ENCODE measurements at places on chromosomes 11 and 22.

- H3K4me1 ChIP-seq = no peaks in the 10 kb centered on the region
- H3K27ac ChIP-seq = no peak overlapping the region
- H3K4me3 ChIP-seq = no peak overlapping the region
- H3K36me3 ChIP-seq = no peaks in the 10 kb centered on the region
- no peaks in the 10 kb centered on the region for H3K27me3 ChIP-seq
- no peak for DNase-seq
Measured at GRCh38 chr11:40819230-40819629, 640.2 kb downstream of the LRRC4C start.

DNA sequence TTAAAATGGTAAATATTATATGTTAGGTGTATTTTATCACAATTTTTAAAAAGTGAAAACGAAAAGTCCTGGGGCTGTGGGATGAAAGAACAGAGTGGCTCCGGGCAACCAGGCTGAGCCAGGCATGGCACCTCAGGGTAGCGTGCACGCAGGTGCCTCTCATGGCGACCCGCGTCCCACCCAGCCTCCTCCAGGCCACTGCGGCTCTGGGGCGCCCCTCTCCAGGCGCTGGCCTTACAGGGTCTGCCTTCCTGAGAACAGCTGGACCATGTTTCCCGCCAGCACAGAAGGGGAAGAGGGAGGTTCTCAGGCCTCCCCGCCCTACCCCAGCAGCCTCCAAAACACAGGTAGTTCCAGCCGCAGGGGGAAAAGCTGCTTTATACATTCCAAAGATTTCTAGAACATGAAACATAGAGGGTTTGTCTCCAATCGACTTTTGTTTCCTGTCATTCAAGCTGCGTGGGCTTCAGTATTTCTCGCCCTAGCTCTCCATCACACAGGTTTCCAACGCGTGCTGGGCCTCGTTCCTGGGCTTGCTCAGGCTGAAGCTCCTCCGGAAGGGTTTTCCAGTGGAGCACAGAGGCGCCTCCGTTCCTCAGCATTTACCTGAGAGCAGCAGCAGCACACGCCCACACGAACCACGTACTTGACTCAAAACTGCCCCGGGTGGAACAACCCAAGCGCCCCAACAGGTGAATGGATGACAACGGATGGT is 10.5 kb downstream of the EHD1 start:
- H3K27me3 ChIP-seq = peaks cover 1% of the 10 kb centered on the region
- peaks cover 89% of the 10 kb centered on the region for H3K4me1 ChIP-seq

DNA sequence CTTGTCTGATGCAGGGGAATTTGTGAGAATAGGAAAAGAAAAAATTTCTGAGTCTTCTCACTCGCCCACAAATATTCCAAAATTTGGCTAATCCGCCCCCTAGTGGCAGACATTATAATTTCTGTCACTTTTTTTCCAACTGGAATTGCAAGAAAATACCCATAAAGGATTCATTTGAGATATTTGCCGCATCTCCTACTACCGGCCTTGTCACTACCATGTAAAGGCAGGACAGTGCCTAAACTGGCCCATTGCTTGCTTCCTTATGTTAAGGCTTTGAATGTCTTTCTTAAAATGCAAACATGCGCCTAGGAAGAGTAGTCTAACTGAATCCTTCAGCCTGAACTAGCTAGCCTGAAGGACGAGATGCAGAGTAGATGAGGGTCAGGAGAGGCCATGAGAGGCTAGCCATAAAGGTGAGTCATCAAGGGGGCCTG is 9.3 kb upstream of the CEP295 start:
- no peak overlapping the region for H3K4me3 ChIP-seq
- H3K27ac ChIP-seq = no peak overlapping the region
- no peaks in the 10 kb centered on the region for H3K36me3 ChIP-seq
- peaks cover 6% of the 10 kb centered on the region for H3K4me1 ChIP-seq

GRCh38 chr11:117010808-117011540 is 87.3 kb downstream of the SIK3 start:
- peaks cover 3% of the 10 kb centered on the region for H3K27me3 ChIP-seq
- DNase-seq = peak; percentile 98
- peaks cover 32% of the 10 kb centered on the region for H3K4me1 ChIP-seq
- peak overlapping the region; percentile 51 for H3K27ac ChIP-seq
- H3K36me3 ChIP-seq = no peaks in the 10 kb centered on the region

DNA sequence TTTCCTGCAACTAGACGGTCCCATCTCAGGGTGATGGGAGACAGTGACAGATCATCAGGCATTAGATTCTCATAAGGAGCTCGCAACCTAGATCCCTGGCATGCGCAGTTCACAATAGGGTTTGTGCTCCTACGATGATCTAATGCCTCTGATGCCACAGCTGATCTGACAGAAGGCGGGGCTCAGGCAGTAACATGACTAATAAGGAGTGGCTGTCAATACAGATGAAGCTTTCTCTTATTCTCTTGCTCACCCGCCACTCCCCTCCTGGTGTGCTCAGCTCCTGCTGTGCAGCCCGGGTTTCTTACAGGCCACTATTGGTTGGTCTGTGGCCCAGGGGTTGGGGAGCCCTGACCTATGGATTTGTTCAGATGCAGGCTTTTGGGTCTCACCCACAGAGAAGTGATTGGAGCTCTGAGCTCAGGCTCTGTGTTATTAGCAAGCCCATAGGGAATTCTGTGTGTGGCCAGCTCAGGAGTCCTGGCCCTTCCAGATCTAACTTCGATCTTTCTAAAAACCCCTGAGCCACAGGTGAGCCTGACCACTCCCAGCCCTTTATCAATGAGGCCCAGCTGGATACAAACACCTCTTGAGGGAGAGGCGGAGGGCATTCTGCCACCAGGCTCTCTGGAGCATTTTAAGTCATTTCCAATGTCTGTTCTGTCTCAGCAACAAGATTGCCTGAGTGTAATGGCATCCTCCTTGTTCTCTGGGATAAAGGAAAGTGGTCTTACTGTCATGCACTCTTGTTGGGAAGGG is 351.8 kb downstream of the BUD13 start:
- H3K4me3 ChIP-seq = no peak overlapping the region
- H3K27ac ChIP-seq = no peak overlapping the region
- H3K36me3 ChIP-seq = peaks cover 6% of the 10 kb centered on the region
- no peaks in the 10 kb centered on the region for H3K4me1 ChIP-seq
- no peak for DNase-seq

Measured in HFFc6 (cell line).